Stimulated activated CD4-positive, alpha-beta T cell treated with anti-CD3 and anti-CD28 coated beads, Interleukin-2, amount 100 ng/mL, for 24 hours (primary cell): ENCODE measurements at places on chromosomes 2 and 18.
A peak's percentile ranks its signal among the peaks of the same experiment; 100 is the strongest.

GRCh38 chr2:220107380-220107791 is 480.0 kb downstream of the SLC4A3 start:
- no peak for DNase-seq

GRCh38 chr2:103961862-103962261 is 892.1 kb upstream of the POU3F3 start:
- DNase-seq: no peak

DNA sequence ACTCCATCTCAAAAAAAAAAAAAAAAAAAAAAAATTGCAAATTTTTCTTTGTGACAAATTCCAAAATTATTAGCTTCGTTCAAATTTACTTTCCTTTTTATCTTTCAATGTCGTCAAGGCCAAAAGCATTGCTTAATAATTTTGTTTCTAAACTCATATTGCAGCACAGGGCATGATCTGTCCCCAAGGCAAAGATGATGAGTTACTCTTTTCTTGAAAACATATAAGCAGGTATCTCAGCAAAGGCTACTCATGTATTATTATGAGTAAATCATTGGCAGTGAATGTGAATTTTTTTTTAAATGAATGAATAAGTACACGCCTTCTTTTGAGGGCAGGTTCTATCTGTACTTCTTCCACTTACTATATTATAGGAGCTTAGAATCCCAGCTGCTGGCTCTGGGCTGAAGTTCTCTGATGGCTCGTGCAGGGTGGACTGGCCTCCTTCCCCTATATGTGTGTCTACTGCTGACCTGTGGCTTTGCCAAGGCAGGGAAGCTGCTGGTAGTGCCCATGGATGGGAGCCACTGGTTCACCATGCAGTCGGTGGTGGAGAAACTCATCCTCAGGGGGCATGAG is at the start of gene UGT1A7:
Gene UGT1A7, plus strand, starts transcription at position 381 of the 579 bp plus-strand sequence. Its CDS starts 37 bp downstream, at position 418.
- no peak for DNase-seq

- no peak for DNase-seq
Measured at GRCh38 chr18:25256439-25256838, 95.5 kb downstream of the ZNF521 start.

- no peak for DNase-seq
Measured at GRCh38 chr18:76363436-76364120, 131.5 kb downstream of the ZNF516 start.

DNA sequence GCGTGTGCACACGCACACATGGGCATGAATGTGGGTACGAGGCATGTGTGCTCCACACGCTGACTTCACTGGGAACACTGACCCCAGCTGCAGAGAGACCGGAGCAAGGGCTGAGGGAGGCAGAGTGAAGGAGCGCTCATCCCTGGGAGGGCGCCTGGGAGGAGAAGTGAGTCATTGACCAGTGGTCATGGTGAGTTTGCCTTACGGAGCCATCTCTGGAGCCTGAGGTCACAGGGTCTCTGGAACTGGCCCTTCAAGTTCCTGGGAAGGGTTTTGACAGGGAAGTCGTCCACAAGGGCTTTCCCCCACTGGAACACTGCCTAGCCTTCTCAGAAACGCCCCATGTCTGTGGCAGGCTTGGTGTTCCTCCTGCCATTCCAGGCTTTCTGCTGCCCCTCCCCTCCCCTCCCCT is 14.3 kb upstream of the TMEM185B start:
- no peak for DNase-seq

DNA sequence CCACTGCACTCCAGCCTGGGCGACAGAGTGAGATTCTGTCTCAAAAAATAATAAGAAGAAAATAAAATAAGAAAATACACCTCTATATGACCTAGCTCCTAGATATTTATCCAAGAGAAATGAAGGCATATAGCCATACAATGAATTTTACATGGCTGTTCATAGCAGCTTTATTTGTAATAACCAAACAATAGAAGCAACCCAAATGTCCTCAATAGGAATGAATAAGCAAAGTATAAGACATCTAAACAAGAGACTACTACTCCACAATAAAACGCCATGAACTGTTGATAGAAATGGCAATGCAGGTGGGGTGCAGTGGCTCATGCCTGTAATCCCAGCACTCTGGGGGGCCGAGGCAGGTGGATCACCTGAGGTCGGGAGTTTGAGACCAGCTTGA is 31.2 kb upstream of the MYCN start:
- DNase-seq: no peak

GRCh38 chr2:67046591-67046990 is 350.5 kb upstream of the ETAA1 start:
- no peak for DNase-seq

GRCh38 chr2:109409321-109410038 is 204.3 kb downstream of the SEPTIN10 start:
- DNase-seq: no peak

DNA sequence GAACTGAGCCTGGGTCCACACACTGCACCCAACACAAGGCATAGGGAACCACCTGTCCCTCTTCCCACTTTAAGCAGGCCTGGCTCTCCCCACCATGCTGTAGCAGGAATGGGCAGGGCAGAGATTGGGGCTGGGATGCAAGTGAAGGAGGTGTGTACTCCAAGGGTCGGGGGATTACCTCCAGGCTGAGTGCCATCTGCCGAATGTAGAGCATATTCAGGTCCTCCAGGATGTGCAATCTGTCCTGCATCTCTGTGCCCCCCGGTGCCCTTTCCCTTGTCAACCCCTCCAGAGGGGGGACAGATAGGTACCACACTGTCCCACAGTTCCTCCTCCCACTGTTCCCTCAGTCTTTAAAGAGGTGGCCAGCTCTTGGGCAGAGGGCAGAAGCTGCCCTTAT is 2.4 kb downstream of the RTKN start:
- no peak for DNase-seq

GRCh38 chr2:226733189-226733858 is 66.3 kb downstream of the IRS1 start:
- no peak for DNase-seq

GRCh38 chr18:13502585-13502984 is 223.8 kb downstream of the FAM210A start:
- no peak for DNase-seq

GRCh38 chr2:42810971-42811811 is 18.8 kb upstream of the HAAO start:
- peak; percentile 57 for DNase-seq

DNA sequence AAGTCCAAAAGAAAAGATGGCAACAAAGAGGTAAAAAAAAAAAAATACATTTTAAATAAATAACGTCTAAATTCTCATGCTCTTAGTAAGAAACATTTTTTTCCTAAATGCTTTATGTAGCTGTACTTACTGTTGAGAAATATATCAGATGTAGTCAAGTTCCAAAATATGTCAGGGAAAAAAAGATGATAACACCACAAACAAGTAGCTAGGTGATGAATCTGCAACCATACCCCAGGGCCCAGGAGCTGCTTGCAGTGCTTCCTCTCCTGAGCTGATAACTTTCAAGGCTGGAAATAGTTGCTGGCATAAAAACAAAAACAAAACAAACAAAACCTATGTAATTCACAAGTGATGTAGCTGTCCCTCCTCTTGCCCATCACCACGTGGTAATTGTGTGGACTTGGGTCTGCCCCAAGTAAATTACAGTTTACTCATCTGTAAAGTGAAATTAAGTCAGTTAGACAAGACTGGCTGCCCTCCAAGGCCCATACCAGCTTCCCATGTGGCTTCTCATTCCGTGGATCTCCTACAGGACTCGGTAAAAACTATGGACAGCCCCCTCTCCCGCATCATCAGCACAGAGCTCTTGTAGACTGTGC is 82.6 kb downstream of the SP100 start:
- DNase-seq: no peak

GRCh38 chr2:8535821-8536685 is 145.8 kb upstream of the ID2 start:
- DNase-seq: no peak

DNA sequence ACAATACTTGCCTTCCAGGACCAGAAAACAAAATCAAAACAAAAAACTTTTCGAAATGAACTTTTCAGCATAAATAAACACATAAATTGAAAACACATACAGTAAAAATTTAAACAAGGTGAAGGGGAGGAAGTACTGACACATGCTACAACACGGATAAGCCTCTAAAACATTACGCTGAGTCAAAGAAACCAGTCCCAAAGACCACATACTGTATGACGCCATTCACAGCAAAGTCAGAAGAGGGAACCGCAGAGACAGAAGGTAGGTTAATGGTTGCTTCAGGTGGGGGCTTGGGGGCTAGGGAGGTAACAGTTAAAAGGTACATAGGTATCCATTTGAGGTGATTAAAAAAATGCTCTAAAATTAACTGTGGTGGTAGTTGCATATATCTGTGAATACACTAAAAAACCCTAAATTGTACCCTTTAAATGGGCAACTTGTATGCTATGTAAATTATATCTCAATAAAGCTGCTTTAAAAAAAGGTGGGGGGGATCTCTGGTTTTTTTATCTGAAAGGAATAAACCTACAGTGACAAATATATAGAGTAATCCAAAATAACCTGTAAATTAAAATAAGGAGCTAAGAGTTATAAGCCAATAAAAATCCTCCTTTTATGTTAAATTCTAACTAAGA is 7.1 kb downstream of the COX7A2L start:
- DNase-seq: no peak

DNA sequence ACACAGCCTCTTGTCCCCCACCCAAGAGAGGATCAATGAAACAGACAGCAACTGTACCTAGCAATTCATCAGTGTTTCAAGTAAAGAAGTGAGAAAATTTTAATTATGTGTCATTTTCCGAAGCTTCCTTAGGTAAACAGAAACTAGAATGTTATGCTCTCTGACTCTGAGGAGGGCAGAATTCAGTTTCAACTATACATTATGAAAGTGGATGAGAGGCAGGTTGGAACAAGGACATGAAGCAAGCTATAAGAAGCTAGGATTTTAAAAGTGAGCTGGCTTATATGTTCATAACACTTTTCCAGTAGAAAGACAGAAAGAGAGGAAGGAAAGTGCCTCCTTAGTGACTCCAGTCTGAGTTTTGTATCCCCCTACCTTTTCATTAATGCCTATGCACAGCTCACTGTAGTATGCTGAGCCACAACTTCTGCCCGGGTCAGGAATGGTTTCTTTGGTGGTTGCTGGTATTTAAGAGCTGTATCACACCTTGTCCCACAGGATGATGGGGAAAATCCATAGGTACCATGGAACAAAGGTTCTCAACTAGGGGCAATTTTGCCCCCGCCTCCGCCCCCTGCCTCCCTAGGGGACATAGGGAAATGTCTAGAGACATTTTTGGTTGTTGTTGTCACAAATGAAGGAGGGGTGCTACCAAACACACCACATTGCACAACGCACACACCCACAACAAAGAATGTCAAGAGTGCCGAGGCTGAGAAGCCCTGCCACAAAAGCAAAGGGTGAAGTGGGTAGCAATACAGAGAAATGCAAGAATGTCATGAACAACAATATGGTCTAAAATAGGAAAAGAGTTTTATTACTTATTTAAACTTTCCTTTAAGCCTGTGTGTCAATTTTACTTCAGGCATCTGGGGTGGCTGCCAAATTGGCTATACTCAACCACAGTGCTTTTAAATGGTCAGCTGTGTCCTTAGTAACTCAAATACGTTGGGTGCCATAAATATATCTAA is 161.0 kb upstream of the ZFP36L2 start:
- no peak for DNase-seq

- peak; percentile 92 for DNase-seq
Measured at GRCh38 chr2:229922449-229923386, at the start of gene FBXO36. TSS of gene FBXO36 (plus strand) at chr2:229922503. CDS start at chr2:229922514, 11 bp downstream.

DNA sequence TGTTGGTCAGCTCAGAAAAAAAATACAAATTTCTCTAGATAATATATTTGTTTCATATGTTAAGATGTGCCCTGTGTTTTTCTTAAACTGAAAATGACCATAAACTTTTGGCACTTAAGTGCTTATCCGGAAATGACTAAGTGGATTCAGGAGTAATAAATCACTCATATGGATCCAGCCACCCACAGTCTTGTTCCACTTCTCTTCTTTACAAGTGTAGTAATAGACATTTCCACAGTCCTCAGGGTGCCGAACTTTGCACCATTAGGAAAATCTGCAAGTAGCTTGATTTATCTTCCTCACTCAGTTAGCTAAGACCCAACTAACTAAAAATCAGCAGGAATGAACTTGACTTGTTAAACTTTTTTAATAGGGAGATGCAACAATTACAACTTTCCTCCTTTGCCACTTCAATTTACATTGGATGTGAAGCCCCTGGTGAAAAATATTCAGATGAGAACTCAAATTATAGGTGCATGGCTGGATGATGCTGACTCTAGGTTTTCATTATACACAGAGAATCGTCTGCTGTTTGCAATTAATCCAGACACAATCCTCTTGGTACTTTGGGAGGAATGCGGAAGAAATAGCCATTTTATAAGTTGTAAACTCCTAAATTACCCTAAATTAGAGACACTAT is 322.5 kb downstream of the ARHGAP15 start:
- no peak for DNase-seq

DNA sequence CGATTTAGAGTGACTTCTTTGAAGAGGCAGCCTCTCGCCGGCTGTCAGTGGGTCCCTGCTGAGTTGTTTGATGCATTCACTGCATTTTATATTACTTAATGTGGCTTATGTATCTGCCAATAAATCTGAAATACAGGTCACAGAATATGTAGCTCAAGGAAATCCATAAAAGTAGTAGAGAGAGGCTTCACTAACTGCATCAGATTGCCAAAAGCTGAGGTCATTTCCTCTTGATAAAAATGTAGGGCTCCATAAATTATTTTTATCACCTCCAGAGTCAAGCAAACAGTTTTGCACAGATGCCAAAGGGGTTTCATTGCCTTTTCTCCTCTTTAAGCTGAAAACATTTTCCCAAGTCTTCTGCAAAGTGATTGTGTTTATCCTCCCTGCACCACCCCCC is 36.5 kb upstream of the CCDC93 start:
- no peak for DNase-seq

DNA sequence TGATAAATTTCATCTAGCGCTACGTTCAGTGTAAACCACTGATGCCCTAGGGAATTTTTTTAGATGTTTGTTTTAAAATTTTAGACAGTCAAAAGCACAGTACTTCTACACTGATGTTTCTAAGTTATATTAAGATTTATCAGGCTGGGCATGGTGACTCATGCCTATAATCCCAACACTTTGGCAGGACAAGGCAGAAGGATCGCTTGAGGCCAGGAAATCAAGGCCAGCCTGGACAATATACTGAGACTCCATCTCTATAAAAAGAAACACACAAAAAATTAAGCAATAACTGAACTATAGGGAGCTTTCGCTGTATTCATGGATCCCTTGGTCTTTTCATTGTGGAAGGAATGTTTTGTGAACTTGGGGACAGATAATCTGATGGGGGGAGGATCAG is 50.6 kb upstream of the MAPRE2 start:
- no peak for DNase-seq
